ENCODE measurements at places on chromosomes 6 and 20.

DNA sequence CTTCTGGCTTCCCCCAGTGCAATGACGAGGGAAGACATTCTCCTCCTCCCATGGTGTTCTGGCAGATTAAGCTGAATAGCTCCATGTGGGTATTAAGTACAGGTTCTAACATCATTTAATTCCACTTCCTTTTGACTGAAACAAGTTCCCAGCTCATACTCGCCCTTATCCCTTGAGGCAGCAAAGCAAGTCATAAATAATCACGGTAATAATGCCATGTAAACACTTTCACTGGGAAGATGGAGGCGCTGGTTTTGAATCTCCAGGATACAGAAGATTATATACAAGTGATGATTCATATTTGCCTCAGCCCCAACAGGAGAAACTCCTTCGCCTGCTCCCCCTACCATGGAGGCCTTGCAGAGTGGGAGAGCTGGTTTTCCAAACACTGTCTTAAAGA lies 141.3 kb downstream of the PXDC1 start:
- DNase-seq = no peak

GRCh38 chr6:78363688-78364087 lies 503.7 kb upstream of the IRAK1BP1 start:
- DNase-seq = no peak

DNA sequence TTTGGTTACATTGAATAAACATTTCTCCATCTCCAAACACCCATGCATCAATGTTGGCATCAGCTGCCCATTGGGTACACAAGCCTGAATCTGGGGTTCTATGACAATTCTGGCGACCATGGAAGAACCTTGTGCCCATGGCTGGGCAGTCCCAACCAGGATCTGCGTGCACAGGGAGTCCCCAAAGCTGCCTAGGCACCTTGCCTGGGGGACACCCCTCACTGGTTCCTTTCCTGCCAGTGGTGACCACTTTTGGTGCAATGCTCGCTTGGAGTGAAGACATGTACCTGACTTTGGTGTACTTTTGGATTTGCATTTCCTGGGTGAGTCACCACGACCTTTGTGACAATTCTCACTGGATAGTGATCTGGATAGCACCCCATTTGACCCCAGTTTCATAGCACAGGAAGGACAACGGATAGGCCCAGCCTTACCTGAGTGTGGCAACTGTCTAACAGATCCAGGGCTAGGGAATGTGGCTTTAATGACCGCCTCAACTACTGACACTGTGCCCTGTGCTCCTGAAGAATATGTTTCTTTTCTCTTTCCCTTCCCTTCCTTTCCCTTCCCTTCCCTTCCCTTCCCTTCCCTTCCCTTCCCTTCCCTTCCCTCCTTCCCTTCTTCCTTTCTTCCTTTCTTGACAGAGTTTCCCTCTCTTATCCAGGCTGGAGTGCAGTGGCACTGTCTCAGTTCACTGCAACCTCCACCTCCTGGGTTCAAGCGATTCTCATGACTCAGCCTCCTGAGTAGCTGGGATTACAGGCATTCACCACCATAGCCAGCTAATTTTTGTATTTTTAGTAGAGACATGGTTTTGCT lies 7.1 kb downstream of the SPINT3 start:
- DNase-seq = no peak

DNA sequence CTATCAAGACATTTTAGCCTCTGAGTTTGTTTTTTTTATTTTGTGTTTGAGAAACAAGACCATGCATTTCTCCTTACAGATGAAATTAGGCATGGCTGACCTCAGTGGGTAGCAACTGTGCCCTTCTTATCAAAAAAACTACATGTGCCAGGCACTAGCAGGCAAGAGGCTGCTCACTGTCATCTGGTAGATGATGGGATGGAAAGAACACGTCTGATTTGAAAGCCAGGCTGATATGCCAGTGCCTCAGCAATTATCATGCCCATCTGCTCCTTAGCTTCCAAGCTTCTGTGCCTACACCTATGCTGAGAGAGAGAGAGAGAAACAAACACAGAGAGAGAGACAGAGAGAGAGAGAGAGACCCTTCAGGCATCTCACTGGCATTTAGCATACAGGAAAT lies 149.9 kb downstream of the C6orf118 start:
- no peak for DNase-seq

GRCh38 chr20:38084425-38084951 lies 50.9 kb downstream of the RPRD1B start:
- no peak for DNase-seq

DNA sequence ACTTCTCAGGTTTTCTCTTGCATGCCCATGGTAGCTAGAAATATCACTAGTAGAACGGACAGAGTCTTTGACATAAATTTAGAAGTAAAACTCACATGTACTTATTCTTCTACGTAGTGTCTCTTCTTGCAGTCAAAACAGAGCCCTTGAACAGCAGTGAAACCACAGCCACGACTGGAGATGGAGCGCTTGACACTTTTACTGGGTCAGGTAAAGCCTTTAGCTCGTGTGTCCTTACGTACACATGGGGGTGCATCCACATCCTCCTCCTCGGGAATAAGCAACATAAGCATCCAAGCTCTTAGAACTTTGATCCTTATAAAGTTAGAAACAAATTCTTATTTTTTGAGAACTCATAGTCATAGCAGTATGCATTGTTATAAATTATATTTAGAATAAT lies 215.3 kb downstream of the EYA4 start:
- no peak for DNase-seq

DNA sequence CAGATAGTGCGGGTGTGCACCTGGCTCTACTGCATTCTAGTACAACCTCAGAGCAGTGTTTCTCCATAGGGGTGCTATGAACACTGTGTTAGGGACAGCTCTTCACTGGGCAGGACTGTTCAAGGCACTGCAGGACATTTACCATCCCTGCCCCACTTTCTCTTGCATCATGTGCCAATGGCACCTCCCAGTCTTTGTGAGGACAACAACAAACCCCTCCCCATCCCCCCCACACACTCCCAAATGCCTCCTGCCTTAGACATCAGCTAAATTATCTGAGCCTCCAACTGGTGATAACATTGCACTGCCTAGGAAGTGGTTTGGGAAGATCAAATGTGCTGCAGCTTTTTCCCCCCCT lies 98.9 kb downstream of the FYN start:
- DNase-seq = no peak

GRCh38 chr6:108117427-108118358 lies 43.2 kb upstream of the OSTM1 start:
- DNase-seq = no peak

- no peak for DNase-seq
Observed at GRCh38 chr6:125834348-125834747, 43.6 kb downstream of the NCOA7 start.

- no peak for DNase-seq
Observed at GRCh38 chr6:108169464-108170331, 3.9 kb downstream of the NR2E1 start.

- DNase-seq = no peak
Observed at GRCh38 chr20:53984356-53985149, 85.8 kb downstream of the BCAS1 start.

DNA sequence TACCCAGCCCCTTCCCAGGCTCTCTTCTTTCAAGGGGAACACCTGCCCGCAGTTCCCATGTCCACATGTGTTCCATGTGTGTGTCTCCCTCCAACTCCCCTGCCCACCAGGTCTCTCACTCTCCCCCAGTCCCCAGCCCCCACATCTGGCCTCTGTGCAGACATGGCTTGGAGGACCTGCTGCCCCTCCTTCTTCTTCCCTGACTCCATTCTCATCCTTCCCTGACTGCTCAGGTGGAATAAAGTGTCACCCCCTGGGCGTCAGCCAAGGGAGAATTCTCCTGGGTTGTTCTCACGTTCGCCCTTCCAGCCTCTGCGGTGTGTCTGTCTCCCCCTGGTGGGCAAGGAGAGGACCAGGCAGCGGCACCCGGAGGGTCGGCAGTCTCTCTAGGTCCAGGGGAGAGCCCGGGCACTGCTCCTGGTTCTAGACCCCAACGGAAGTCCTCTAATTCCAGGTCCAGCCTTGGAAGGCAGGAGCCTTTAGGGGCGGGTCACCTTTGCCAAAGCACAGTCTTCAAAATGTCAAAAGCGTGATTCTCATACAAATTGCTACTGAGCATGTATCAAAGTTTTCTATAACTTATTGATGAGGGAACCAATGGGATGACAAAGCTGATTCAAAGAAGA lies 50.5 kb downstream of the EBF4 start:
- DNase-seq = no peak

GRCh38 chr6:1802491-1803395 lies 193.0 kb downstream of the FOXC1 start:
- DNase-seq = no peak

DNA sequence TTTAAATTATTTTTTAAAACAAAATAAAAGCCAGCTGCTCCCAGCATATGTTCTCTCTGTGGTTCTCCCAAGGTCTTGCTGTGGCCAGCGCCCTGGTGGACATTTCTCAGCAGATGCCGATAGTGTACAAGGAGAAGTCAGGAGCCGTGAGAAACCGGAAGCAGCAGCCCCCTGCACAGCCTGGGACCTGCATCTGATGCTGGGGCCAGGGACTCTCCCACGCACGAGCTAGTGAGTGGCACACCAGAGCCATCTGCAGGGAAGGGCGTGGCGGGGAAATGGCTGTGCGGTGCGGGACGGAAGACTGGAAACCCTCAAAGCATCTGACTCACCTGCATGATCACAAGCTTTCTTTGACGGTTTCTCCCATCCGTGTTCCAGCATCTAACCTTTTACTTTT lies 16.5 kb downstream of the GFRA4 start:
- DNase-seq = no peak

DNA sequence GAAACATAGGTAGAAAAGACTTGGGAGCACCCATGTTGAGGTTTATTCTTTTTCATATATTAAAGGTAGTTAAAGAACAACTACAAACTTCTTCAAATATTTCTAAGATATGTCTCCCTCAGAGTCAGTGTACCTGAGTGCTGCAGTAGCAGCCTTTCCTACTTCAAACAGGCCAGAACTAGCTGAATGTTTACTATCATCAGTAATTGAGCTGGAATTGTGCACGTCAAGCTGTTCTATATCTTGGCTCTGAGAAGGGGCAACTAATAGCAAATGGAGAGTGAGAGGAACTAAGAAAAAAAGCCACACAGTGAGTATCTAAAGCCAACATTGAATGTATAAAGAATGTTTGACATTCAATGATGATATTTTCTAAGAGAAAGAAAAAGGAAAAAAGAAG lies 21.7 kb downstream of the MTCL3 start:
- no peak for DNase-seq

DNA sequence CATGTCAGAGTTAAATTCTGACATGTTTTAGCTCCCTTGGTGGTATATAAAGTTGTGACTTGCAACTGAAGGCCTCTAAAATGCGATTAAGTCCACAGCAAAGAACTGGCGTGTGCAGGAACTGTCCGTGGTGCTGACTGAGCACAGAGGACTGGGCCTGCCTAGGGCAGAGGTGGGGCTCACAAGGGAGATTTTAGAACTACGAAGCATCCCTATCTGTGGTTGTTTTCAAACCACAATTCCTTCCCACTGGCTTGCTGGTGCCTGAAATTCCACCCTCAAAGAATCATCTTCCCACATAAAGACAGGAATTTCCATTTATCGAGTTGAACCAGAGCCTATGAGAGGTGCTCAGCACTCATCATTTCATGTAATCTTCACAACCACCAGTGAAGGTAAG lies 30.1 kb downstream of the RIMS4 start:
- DNase-seq = no peak

DNA sequence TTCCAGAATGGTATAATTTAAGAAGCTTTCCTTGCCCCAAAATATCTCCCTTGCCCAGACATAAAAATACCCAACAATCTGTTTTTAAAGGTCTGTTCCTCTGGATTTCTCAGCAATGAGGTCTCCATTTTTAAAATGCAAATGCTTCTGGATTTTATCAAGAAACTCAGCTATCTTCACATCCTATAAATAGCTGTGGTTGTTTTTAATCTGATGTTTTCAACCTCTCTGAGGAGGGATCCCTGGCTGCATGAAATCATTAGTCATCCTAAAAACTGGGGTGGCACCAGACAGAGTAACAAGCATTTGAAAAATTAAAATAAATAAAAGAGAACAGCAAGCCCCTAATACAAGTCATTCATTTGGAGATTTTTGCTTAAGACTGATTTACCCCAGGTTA lies 168.5 kb upstream of the ID4 start:
- DNase-seq = no peak

DNA sequence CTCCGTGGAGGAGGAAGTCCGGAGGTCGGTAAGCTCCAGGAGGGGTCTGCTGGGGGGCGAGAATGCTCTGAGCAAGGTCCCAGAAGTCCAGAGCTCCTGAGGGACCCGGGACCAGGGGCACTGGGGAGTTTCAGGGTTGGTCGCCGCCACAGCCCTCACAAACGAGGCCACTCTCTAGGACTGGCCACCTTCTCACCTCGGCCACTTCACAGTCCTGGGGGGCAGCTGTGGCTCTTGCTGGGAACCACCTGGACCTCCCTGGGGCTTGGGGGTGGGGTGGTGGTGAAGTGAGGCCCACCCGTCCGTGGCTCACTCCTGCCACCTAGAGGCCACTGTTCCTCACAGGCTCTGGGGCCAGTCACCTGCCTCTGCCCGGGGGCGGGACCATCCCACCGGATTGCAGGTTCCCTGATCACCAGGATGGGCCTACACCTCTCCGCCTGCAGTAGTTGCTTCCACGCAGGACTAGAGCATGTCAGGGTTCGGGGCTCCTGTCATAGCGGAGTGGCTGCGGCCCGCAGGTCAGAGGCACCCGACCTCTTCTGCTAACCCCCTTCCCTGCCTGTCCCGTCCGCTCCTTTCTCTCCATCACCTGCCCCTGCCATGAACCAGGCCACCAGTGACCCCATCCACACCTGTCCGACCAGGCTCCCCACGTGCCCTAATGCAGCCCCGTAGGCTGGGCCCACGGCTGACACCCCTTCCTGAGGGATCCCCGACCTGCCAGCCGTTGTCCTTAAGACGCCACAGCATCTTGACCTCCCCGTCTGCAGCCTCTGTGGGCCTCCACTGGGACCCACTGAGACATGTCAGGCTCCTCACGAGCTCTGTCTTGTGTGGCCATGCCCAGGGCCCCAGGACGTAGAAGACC lies 5.1 kb upstream of the TCEA2 start:
- DNase-seq = no peak

DNA sequence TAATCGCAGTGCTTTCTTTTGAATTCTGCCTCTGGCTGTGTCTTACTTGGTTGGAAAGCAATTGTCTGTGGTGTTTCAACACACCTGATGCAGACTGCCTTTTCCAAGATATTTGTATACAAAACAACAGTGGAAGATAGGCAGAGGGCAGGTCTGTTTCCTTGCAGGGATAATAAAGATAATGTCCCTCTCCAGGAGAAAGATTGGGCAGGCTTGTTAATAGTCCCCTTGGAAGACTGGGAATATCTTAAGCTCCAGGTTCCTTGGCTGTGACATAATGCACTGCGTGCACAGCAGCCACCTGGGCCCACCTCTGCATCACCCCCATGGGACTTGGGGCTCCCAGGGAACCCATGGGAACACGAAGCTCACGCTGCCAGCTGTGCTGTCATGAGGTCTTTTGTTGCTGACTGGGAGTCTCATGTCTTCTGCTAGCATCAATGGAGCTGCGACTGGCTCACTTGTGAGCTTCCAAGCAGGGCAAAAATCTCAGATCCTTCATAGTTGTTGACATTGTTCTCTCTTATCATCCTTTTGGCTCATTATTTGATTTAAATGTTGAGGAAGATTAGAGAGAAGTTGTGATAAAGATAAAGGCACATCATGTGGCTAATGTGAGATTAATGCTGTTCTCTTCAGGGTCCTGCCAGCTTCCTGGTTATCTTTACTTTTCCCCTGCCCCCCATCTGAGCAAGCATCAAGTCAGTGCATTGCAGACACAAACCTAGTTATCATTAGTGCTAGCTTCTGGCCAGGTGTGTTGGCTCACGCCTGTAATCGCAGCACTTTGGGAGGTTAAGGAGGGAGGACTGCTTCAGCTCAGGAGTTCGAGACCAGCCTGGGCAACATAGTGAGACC lies 107.1 kb upstream of the ASF1A start:
- no peak for DNase-seq
